ENCODE measurements at places on chromosomes 6 and 20. TPM values are rescaled to one million over a fixed set of nuclear protein-coding genes. Genes with fewer than 3 reads are reported as not detected.

FILIP1 gene
- total RNA-seq = 7.9 TPM

PPP1R16B gene
- total RNA-seq = 1.9 TPM

ANGPT4 gene
- total RNA-seq = 0.10 TPM

DNA sequence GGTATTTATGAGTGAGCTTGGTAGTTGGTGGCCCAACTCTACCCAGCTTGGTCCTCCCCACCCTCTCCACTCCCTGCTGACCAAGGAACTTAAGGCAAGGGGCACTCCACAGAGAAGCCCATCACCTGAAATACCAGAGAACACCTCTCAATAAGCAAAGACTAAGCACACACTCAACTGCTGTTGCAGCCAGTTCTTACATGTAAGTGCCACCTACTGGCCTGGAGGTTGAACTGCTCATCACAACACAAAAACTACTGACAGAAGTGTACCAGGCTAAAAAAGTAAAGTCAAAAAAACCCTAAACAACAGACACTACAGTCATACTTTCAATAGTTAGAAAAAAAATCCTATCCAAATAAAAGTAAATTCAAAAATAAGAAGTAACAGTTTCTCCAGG, 146.2 kb downstream of the FAM83B start:
- DNase-seq = no peak

DNA sequence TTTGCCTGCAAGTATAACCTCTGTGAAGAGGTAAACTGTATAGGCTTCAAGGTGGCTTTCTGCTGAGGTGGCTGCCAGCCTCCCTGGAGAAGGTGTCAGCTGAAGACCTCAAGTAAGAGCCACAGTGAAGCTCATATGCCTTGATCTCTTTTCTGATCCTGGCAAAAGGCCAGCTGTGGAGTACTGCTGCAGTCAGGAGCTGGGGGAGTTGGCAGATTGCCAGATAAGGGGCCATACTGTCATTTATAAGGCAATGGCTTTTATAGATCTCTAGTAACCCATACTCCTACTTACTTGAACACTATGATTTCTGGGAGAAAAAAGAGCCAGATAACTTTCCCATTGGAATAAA, 8.8 kb upstream of the CEP85L start:
- no peak for DNase-seq

DNA sequence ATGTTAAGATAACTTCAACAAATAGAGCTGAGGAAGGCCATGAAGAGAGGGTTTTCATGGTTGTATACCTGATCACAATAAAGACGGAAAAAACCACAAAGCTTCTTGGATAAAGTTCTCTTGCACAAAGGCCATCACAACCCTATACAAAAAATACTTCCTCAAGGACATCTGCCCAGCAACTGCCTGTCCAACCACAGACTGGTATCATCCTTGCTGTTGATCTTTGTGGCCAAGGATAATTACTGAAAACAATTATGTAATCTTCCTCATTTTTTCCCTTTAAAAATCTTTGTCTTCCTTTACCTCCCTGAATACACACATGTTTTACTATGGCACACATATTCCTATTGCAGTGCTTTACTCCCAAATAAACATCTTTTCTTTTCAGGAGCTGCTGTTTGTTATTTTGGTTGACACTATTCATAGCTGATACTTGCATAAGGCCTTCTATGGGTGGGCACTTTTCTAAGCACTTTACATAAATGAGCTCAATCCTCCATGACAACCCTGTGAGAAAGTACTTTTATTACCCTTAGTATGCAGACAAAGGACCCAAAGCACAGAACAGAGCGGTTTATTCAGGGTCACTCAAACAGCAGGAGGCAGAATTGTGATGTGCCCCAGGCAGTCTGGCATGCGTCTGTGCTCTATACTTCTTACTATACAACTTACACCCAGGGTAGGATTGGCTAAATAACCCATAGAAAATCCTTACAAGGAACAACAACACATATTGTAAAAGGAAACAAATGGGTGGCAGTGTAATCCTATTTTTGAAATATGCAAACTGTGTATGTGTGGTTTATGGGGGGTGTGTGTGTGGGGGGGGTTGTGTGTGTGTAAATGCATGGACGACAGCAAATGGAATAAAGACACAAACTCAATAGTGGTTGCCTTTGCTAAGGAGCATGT, 35.1 kb downstream of the SNRNP48 start:
- DNase-seq = peak; percentile 9

Data from skin of body (tissue), 3 donors.